ENCODE measurements at places on chromosomes 4 and X.

GRCh38 chr4:41832961-41833360 is 84.4 kb upstream of the PHOX2B start:
- DNase-seq, result no peak

DNA sequence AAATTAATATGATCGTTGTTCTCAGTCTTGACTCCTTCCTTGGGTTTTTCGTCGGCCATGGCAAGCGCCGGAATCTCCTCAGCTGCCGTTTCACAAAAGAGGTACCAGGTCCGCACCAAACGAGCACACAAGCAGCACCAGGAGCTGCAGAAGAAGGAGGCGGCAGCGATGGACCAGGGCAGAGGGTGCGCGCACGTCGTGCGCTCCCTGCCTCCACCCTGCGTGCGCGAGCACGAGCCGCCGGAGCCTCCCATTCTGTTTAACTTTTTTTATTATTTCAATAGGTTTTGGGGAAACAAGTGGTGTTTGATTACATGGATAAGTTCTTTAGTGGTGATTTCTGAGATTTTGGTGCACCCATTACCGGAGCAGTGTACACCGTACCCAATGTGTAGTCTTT is 158.2 kb downstream of the PLS3 start:
- DNase-seq, result no peak

- no peak for DNase-seq
Measured at GRCh38 chr4:148845609-148846008, 403.4 kb upstream of the NR3C2 start.

DNA sequence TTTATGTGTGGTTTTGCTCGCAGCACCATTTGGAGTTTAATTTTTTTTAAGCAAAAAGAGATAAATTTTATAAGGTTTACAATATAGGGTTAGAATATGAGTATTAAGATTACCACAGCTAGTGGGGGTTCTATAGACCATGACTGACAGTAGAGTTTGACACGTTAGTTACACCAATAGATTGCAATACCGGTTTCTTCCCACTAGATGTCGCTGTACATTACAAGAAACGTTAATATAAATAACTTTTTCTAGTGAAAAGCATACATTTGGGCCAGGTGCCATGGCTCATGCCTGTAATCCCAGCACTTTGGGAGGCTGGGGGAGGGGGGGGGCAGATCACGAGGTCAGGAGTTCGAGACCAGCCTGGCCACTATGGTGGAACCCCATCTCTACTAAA is 433.6 kb downstream of the MAGEB5 start:
- DNase-seq, result no peak

Data from spinal cord (tissue), 10 donors.